ENCODE measurements at places on chromosomes 5 and 9.

DNA sequence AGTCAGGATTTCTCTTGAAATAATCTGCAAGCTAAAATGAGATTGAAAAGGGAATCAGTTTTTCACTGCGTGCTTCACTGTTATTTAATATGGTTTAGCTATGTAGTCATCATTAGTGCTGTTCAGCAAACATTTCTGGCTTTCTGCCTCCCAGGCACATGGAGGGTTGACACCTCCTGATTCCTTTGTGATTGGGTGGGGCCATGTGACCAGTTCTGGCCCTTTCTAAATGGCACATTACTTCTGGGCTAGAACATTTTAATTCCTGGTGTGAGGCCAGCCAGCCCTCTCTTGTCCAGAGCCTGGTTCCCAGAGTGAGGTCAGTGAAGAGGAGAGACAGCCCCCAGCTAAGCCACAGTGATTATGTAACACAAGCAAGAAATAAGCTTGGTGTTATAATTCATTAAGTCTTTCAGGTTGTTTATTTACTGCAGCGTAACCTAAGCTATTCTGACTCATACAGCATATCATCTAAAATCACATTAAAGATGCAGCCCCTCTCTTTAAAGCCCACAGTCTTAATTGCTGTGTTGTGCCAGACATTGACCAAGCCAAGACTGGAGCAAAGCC lies 17.4 kb upstream of the ARSI start:
- DNase-seq: no peak

DNA sequence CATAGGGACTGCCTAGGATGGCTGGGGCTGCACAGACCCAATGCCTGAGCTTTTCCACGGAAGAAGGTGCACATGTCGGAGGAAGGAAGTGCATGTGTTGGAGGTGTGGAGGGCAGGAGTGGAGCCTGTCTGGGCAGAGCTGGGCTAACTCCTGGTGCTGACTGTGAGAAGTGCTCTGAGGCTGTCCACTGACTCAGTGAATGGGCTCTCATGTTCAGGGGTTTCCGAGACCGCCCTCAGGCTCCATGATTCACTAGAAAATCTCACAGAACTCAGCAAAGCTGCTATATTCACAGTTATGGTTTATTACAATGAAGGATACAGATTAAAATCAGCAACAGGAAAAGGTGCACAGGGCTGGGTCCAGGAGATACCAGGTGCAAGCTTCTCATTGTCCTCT lies 37.2 kb downstream of the NTNG2 start:
- DNase-seq: no peak

DNA sequence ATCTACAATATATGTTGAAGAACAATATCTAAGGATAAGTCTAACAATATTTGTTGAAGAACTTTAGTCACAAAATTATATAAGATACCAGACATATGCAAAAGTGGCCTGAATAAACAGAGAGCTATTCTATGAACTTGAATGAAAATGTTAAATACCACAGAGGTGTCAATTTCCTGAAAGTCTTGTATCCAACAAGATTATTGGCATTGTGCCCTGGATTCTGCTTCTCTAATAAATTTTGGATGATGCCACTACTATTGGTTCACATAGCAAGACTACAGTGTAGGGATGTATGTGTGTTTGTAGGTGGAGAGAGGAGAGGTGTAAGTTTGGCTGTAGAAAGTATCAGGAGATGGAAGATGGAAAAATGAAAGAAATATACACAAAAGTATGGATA lies 731.8 kb upstream of the RGMB start:
- DNase-seq: no peak

GRCh38 chr9:98501819-98502218 lies 206.9 kb downstream of the GABBR2 start:
- DNase-seq: no peak

DNA sequence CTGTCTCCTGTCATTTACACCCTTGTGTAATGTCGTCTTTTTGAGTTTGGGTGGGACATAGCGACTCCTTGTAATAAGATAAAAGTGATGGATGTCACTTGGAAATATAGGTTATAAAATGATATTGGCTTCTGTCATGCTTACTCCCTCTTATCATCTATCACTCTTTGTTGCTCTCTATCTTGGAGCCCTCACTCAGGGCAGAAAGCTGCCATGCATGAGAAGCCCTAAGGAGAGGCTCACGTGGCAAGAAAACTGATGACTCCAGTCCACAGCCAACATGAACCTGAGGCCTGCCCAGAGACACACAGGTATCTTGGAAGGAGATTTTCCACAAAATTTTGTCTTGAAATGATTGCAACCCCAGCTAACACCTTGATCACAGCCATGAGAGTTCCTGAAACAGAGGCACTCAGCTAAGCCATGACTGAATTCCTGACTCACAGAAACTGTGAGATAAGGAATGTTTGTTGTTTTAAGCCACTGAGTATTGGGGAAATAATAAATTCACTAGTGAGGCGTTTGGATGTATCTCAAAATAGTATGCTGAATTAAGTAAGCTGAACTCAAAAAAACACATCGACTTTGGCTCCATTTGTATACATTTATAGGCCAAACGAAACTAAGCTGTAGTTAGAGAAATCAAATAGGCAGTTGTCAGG lies 216.7 kb downstream of the CDH18 start:
- DNase-seq: no peak
